ENCODE measurements at places on chromosomes 2 and 18. TPM values are rescaled to one million over a fixed set of nuclear protein-coding genes. Genes with fewer than 3 reads are reported as not detected.

PRKRA gene
- 24.7 TPM for total RNA-seq

TWIST2 gene
- total RNA-seq, result not detected

ERLEC1 gene
- 45.9 TPM for total RNA-seq

RIT2 gene
- total RNA-seq, result not detected

DSG2 gene
- 0.14 TPM for total RNA-seq

SP140L gene
- 36.8 TPM for total RNA-seq

M1AP gene
- not detected for total RNA-seq

HADHB gene
- total RNA-seq, result 49.1 TPM

GALNT5 gene
- 0.14 TPM for total RNA-seq

DSG3 gene
- not detected for total RNA-seq

ALLC gene
- not detected for total RNA-seq

IL1F10 gene
- not detected for total RNA-seq

ZNF385B gene
- total RNA-seq, result not detected

VRK2 gene
- total RNA-seq, result 27.1 TPM

TMEM163 gene
- 0.93 TPM for total RNA-seq

PJVK gene
- 2.8 TPM for total RNA-seq

UGT1A6 gene
- total RNA-seq, result not detected

RAX gene
- total RNA-seq, result not detected

PLEK gene
- 209 TPM for total RNA-seq

ANKRD53 gene
- not detected for total RNA-seq

ARPC2 gene
- total RNA-seq, result 509 TPM

Measured in natural killer cell treated with Interleukin-12 subunit alpha and Interleukin-12 subunit beta and Interleukin-15 and Interleukin-18, amount 100 ng/mL, for 72 hours (primary cell).